ENCODE measurements at places on chromosomes 4 and X.

DNA sequence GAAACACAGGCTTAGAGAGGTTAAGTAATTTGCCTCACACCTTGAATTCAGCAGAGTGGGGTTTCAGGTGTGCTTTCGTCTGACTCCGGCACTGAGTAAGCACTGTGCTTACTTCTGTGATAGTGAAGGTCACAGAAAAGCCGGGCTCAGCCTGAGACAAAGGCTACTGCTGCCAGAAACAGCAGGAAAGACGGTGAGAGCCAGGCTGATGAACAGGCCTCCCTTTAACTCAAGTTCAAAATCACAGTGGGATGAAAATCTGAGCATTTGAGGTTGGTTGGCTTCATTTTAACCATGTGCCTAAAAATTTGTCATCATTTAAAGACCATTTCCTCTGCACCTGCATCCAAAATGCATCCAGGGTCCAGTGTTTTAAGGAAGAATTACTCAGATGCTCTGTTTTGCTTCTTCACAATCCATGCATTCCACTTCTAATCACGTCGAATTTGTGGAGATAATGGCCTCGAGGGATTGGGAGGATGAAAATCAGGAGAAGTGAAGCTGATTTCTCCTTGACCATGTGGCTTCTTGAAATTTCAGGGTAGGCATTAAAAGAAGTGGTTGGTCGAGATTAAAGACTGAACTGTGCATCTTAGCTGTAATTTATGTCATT lies 121.2 kb upstream of the LNX1 start:
- no peak for DNase-seq

DNA sequence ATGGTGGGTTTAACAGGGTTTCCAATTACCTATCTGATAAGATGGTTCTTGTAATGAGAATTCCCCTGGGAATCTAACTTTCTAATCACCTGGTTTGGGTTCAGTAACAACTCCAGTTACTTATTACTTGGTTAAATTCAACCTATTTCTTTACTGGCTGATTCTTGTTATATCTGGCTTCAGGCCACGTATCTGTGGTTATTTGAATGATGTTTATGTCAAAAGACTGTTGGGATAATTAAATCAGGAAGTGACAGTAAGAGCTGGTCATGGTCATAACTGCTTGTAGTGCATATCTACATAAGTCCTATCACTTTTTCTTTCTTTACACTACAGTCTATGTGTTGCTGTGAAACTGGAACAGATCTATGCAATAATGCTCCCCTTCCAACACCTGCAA lies 108.1 kb downstream of the MID1 start:
- DNase-seq, result no peak

DNA sequence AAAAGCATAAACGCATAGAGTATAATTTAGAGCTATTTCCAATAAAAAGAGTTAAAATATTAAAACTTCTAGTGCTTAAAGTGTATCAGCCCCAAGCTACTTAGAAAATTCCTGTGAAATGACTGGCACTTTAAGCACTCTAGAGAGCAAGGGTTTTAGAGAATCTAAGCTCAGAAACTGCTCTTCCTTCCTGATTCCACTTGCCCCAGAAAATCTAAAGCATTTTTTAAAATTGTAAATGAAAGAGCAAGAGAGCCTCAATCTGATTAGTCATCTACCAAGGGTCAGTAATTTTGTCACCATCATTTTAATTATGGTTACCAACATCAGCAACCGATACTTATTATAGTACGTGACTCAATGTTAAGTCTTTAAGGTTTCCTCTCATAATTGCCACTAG lies 25.0 kb downstream of the CTPS2 start:
- no peak for DNase-seq

- no peak for DNase-seq
Measured at GRCh38 chrX:150410513-150410912, 47.4 kb downstream of the MAMLD1 start.

DNA sequence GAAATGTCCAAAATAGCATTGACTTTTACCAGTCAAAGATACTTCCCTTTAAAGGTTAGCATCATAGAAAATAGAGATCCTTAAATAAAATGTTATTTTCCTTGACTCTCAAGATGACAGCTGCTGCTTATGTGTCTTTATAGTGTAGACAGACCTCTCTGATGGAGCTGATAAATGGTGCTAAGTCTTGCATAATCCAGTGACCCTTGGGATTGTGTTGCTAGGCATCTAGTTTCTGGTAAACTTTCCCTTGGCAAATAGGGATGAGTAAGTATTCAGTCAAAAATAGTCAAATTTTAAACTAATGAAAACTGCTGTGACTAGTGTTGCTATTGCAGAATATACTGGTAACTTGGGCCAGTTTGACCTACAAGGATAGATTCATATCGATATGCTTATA lies 53.6 kb downstream of the MBNL3 start:
- no peak for DNase-seq

- DNase-seq, result no peak
Measured at GRCh38 chr4:20370274-20370673, 118.6 kb downstream of the SLIT2 start.

- DNase-seq, result no peak
Measured at GRCh38 chr4:37910091-37910486, 19.2 kb downstream of the TBC1D1 start.

GRCh38 chr4:57059890-57060716 lies 50.1 kb downstream of the IGFBP7 start:
- DNase-seq, result no peak

DNA sequence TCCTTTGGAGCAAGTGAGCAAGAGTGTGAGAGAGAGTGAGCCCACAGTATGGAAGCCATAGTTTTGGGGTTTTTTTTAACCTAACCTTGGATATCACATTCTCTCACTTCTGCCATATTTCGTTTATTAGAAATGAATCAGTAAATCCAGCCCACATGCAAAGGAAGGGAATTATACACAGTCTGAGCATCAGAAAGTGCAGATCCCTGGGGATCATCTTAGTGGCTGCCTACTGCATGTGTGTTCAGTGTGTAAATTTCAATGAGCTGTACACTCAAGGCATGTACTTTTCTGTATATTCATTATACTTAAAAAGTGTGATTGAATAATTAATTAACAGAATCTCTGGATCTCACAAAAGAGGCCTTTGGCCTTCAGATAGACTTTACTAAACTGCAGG lies 133.8 kb upstream of the PRPS2 start:
- no peak for DNase-seq

GRCh38 chrX:18548996-18549395 lies 122.9 kb downstream of the RS1 start:
- no peak for DNase-seq
